CD4-positive, alpha-beta memory T cell (primary cell): ENCODE measurements at places on chromosomes 6 and 20.
A peak's percentile ranks its signal among the peaks of the same experiment; 100 is the strongest.

GRCh38 chr6:101776919-101777350 lies 383.4 kb downstream of the GRIK2 start:
- no peak for DNase-seq

DNA sequence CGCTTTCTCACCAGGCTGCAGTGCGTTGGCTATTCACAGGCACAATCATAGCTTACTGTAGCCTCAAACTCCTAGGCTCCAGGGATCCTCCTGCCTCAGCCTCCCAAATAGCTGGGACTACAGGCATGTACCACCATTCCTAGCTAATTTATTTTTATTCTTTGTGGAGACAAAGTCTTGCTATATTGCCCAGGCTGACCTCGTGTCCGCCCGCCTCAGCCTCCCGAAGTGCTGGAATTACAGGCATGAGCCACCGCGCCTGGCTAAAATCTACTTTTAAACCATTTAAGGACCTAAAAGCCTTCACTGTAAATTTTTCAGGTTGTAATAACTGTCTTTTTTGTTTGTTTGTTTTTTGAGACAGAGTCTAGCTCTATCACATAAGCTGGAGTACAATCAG lies 15.2 kb downstream of the SAMHD1 start:
- no peak for DNase-seq

GRCh38 chr6:99369533-99369932 lies 20.1 kb upstream of the FAXC start:
- DNase-seq = no peak

DNA sequence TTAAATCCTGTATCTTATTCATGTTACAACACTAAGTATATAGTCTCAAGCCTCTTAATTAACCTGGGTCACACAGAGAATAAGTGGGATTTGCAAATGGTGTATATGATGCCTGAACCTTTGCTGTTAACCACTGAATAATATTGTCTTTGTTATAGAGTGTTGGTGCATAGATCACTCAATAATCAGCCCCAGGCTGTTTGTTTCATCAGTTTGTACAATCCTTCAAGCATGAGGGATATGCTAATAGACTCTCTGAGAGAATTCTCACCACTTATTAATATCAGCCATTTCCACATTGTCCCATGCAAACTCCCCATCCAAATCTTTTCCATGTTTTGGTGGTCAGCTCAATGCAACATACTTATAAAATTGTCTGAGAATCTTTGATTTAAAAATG lies 21.7 kb downstream of the OR2B6 start:
- DNase-seq = no peak

DNA sequence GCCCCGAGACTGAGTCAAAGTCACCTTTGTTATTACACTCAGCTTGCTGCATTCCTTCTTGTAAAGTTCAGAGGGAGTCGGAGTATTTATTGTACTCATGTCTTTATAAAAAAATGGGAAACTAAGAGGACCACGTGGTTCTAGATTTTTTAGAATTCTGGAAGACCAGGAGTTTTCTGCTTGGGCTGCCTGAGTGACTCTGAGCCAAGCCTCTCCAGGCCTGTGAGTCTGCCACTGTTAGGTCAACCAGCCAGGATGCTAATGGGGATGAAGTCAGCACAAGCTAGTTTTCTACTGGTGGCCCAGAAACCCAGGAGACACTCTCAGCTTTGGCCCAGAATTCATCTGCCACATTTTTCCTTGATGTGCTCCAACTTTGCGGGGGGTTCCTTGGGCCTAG lies 453.5 kb upstream of the SULF2 start:
- no peak for DNase-seq

GRCh38 chr6:45021676-45022075 lies 306.5 kb upstream of the RUNX2 start:
- DNase-seq = peak; percentile 25

- no peak for DNase-seq
Measured at GRCh38 chr6:3739311-3739897, 12.1 kb downstream of the PXDC1 start.

- DNase-seq = no peak
Measured at GRCh38 chr6:47047097-47047478, 5.0 kb upstream of the ADGRF1 start.

DNA sequence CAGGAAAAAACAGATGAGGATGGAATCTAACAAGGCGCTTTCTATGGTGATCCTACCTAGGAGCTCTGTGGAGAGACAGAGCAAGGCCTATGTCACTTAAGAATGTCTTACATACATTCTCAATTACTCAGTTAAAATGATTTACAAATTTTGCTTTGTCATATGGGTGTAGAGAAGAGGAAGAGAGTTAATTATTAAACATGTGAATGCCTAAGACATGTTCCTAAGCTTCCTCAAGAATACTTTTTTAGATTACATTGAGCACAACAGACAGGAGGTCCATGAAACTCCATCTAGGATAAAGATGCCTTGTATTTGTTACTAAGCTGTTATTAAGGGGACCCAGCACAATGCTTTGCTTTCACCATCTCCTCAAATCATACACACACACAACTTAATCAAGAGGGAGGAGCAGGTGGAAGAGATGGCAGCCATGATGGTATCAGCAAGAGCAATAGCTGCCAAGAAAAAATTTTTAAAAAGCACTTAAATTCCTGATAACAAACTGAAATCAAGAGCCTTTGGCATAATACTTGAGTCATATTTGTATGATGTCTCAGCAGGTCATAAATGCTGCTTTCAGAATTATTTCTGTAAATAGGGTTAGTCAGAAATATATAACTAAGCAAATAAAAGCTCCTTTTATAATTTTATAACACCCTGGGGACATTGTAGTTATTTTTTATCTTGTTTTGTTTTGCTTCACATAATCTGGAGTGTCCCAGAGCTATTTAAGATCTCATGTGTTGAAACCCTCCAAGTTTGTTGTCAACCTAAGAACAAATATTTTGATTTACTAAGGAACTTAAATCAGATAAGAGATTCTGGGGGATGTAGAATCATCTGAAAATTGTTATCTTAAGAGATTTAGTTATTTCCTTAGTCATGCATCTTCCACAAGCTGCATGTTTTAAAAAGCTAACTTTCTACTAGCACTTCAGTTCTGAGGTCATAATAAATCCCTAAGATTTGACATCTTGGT lies 70.0 kb upstream of the CD2AP start:
- DNase-seq = no peak

DNA sequence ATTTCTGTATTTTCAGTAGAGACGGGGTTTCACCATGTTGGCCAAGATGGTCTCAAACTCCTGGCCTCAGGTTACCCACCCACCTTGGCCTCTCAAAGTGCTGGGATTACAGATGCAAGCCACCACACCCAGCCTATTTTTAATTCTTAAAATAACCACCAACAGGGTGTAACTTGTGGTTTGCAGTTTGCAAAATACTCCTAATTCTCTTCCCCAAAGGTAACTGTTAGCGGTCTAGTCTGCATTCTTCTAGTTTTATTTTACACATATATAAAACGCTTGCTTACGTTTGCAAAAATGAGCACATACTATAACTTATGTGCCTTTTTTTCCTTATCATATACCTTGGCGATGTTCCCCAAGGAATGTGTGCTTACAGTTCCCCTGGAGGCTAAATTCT lies 25.6 kb upstream of the CHMP4B start:
- DNase-seq = no peak

GRCh38 chr20:25247956-25248785 lies at the start of gene PYGB:
Gene PYGB, plus strand, starts transcription at chr20:25248085. Its CDS starts 94 bp downstream, at chr20:25248179.
- peak; percentile 63 for DNase-seq

DNA sequence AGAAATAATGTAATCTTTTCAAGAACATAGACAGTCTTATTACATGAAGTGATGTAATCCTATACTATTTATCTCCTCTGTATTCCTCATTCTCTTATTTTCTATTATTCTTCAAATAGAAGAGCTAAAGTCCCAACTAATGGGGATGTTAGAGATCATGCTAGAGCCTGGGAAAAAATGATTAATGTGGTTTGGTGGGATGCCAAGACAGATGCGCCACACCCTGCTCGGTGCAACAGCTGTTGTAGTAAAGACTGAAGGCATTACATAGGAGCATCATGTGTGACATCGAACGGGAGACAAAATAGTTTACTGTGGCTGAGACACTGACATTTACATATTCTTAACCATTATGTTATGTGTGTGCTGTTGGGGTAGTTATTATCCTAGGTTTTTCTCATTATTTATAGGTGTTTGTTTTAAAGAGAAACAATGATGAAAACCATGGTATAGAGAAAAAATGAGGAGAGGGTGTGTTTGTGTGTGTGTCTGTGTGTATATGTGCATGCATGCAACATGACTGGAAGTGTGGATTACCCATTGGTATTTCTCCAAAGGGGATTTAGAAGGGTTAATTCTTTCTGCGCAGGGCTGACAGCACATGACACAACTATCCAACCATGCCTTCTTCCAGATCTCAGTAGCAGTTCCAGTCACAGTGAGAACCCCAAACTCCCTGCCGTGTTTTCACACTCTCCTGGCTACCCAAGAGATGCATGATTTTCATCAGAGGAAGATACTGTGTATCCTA lies 155.3 kb downstream of the EYA4 start:
- no peak for DNase-seq

DNA sequence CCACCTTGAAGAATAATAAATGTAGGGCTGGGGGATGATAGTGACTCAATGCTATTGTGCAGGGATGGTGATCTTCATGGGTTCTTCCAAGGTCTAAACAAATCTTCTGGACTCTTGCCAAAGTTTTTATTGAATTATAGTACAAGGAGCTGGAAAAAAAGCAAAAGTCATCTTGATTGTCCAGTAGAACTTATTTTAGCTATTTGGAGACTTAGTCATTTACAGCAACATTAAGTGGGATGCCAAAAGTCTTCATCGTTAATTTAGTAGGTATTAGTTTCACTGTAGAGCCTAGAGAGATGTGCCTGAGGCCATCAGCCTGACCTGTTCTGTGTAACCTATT lies 212.9 kb upstream of the TBX18 start:
- DNase-seq = no peak
